Vagina (tissue), 2 donors: ENCODE measurements at places on chromosomes 6 and 20.

- H3K4me1 ChIP-seq, result no peaks in the 10 kb centered on the region
- DNase-seq, result no peak
- H3K4me3 ChIP-seq, result no peak overlapping the region
- H3K36me3 ChIP-seq, result peaks cover 69% of the 10 kb centered on the region
- H3K27ac ChIP-seq, result no peak overlapping the region
- no peaks in the 10 kb centered on the region for H3K27me3 ChIP-seq
Measured at GRCh38 chr6:17828149-17828548, 121.4 kb upstream of the NUP153 start.

DNA sequence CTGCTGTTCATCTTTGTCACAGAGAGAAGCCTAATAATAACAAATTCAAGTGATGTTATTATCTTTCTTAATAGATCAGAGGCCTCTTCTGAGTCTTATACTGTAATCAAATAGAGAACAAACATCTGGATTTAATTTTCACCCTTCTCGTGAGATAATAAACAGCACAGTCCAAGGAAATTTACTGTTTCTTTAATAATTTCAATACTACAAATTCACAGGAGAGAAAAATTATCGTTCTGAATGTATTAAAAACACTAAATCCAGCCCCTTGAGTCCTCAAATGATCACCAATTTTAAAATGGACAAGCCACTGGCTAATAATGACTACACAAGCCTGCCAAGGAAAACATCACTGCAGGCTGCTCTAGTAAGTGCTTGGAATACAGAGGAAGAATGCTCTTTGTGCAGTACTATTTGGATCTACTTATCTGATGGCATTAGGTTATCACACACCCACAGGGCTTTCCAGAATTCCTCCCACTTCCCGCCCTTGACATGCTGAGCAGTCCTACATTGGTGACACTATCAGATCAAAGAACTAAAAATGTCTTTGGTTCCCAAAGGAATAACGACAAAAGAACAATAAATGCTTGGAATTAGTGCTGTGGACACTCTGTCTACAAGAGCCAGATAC, 38.1 kb downstream of the SYNE1 start:
- no peak overlapping the region for H3K4me3 ChIP-seq
- no peak for DNase-seq
- no peaks in the 10 kb centered on the region for H3K27me3 ChIP-seq
- H3K27ac ChIP-seq, result peak overlapping the region; percentile 65
- no peaks in the 10 kb centered on the region for H3K4me1 ChIP-seq

DNA sequence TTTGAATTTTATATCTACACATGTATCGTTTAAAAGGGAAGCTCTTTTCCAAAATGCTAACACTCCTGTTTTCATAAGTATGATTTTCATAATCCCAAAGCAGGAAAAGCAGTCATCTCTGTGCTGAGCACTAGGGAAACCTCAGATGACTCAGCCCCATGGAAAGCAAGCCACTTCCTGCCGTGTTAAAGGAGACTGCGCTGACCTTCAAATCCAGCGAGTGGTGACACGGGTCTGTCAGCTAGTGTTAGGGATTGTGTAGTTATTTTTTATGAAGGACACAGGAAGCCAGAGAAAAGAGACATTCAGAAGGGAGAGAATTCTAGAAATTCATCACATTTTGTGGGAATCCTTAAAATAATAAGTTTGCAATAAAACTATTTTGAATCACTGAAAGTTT, 57.0 kb upstream of the CD93 start:
- peak overlapping the region; percentile 68 for H3K27ac ChIP-seq
- no peak for DNase-seq
- no peak overlapping the region for H3K4me3 ChIP-seq
- no peaks in the 10 kb centered on the region for H3K36me3 ChIP-seq

GRCh38 chr6:13380761-13381160, 52.4 kb upstream of the TBC1D7 start:
- no peak for DNase-seq
- peaks cover 24% of the 10 kb centered on the region for H3K4me1 ChIP-seq
- H3K4me3 ChIP-seq, result no peak overlapping the region
- H3K36me3 ChIP-seq, result no peaks in the 10 kb centered on the region
